ENCODE measurements at places on chromosomes 4 and X.

GRCh38 chrX:362937-363620 lies 23.6 kb downstream of the PPP2R3B start:
- DNase-seq = no peak

- no peak for DNase-seq
These were observed at the start of gene TRIM75 for GRCh38 chr4:165053645-165054044. Gene TRIM75 (plus strand): TSS chr4:165053866. CDS start chr4:165059148, 5,282 bp downstream.

- no peak for DNase-seq
These were observed 45.6 kb downstream of the CCDC149 start for GRCh38 chr4:24867251-24867650.

- no peak for DNase-seq
These were observed 16.0 kb downstream of the RAB40A start for GRCh38 chrX:103503163-103503852.

DNA sequence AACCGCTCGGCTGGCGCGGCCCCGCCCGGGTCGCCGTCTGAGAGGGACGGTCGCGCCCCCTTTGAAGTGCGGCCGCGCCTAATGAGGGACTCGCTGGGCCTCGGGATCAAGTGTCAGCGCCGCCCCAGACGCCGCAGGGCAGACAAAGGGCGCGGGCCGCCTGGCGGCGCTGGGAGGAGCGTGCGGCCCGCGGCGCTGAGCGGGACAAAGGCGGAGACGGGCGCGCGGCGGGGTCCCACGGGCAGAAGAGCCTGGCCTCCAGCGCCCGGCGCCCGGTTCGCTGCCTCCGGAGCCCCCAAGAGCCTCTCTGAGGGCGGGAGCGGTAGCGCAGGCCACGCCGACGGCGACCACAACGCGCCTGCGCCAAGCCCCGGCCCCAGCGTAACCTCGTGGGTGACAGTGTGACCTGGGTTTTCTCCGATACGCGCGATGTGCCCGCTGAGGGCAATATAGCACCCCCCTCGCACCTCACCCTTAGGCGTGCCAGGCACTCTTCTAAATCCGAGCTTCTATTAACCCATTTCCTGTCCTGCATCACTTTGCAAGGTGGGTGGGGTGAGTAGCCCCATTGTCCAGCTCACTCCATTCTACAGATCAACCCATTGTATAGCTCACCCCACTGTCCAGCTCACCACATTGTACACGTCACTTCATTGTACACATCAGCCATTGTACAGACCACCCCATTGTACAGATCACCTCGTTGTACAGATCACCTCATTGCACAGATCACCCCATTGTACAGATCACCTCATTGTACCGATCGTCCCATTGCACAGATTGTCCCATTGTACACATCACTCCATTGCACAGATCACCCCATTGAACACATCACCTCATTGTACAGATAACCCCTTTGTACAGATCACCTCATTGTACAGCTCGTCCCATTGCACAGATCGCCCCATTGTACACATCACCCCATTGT lies 33.7 kb upstream of the STX18 start:
- peak; percentile 47 for DNase-seq

DNA sequence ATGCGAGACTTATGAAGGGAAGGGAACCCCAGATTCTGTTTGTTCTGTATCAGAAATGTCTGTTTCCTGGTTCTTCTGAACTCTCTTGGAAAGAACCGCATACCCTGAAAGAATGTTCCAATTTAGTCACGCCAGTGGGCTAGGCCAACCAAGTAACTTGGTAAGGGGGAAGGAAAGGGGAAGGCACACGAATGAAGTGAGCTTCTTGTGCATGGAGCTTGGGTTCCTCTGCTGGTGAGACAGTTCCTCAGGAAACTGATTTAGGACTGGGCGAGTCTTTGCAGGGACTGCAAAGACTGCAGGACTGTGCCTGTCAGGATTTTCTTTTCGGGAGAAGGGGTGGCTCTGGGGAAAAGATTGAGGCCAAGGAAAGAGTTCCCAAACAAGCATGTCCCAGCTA lies 35.6 kb downstream of the FRMPD3 start:
- no peak for DNase-seq

- no peak for DNase-seq
These were observed 2.5 kb upstream of the PPP2R2C start for GRCh38 chr4:6474705-6475457.

DNA sequence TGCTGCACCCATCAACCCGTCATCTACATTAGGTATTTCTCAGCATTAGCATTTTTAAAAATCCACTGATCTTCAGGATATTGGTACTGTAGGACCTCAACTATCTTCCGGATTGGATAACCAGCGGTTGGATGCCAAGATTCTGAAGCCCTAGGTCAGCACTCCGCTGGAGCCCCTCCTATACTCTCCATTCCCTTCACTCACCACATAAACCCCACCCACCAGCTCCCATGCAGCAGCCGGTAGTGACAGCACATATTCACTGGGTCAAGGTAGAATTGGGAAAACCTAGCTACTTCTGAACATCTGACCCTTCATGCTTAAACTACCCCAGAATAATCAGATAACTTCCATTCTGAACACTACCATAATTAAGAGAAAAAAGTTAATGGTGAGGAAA lies 134.9 kb downstream of the CORIN start:
- no peak for DNase-seq

GRCh38 chr4:5034206-5034605 lies 14.9 kb upstream of the CYTL1 start:
- DNase-seq = no peak

DNA sequence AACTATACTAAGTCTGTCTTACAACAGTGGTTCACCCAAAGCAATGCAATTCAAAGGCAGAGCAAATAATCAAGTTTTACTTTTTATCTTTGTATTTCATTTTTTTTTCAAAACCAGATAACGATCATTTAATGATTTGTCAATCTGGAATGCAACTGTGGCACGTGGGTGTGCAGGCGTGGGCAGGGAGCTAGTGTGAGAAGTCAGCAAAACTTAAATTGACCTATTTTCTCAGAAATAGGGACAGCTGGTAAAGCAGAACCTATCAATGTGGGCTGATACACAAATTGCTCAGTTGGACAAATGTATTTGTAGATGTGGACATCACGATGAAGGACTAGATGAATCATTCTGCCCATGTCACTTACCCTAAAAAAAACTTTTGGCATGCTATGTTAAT lies 105.6 kb downstream of the CBLL2 start:
- DNase-seq = no peak

- no peak for DNase-seq
These were observed 917.0 kb upstream of the LCORL start for GRCh38 chr4:18938343-18939099.

- no peak for DNase-seq
These were observed 25.2 kb upstream of the PRSS48 start for GRCh38 chr4:151251603-151252304.

GRCh38 chr4:40915318-40916217 lies 165.8 kb downstream of the NSUN7 start:
- no peak for DNase-seq

DNA sequence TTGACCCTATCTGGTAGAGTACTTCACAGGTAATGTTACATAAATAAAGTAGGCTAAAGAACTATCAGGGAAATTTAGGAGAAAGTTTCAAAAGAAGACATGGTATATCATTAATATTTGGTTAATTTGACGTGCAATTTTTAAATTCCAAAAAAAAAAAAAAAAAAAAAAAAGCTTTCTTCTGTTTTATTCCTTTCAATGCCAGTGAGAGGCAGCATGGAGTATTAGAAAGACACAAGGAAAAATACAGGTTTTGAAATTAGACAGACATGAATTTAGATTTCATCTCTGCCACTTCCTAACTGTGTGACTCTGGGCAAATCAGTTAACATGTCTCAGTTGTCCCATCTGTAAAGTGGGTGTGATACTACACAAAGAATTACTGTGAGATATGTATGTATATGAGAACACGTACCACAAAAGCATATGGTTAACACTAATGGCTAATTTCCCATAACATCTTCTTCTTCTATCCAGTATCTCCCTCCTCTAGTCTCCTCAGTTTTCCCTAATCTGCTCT lies 132.5 kb downstream of the GPC3 start:
- DNase-seq = no peak

- no peak for DNase-seq
These were observed 185.8 kb downstream of the ANKRD50 start for GRCh38 chr4:124526769-124527168.

GRCh38 chr4:8314691-8315255 lies 45.2 kb downstream of the HTRA3 start:
- DNase-seq = no peak

GRCh38 chr4:188647820-188648370 lies 508.7 kb downstream of the TRIML1 start:
- DNase-seq = no peak

GRCh38 chrX:119643696-119644095 lies 37.5 kb upstream of the NKRF start:
- no peak for DNase-seq

DNA sequence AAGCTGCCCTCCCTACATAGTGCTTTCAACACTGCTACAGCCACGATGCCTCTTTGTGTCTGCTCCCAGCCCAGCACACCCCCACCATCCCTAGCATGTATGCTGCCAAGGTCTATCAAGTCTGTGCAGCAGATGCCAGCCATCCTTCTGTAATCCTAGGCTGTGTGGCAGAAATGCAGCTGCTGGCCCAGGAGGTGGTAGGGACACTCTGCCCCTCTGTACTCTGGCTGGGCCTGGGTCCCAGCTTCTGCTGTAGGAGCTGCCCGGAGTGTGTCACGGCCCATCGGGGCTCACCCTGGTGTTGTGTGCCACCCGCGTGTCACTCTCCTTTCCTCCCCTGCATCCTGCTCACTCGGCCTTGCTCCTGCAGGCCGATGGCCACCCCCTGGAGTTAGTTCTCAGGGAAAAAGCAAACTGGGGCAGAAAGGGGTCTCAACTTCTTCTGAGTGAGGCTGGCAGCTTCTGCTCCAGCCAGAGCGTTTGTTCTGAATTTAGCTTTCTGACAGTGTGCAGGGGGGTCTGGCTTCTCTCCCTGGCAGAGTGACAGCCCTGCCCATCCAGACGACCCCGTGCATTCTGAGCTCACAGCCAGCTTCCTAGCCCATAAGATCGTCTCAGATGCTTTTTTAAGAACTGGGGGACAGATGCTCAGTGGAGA lies 22.7 kb downstream of the PSAPL1 start:
- no peak for DNase-seq

- no peak for DNase-seq
These were observed 92.2 kb upstream of the GPR34 start for GRCh38 chrX:41596596-41596995.

- DNase-seq = no peak
These were observed 121.1 kb upstream of the SLC4A4 start for GRCh38 chr4:71217688-71218087.

DNA sequence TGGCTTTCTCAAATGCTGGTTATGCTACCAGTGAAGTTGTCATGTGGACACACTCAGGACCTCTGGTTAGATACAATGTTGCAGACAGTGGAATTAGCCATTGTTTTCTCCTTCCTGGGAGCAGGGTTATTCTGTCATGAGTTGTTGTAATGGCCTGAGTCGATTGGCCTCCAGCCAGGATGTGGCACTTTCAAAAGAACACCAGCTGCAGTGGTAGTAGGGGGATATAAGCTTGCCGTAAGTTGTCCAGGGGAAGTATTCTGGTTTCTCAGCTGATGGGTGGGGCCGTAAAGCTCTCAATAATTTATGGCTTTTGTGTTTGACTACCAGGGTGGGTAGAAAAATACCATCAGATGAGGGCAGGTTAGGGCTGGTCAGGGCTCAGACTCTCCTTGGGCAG lies 697.5 kb upstream of the GNPDA2 start:
- DNase-seq = no peak

DNA sequence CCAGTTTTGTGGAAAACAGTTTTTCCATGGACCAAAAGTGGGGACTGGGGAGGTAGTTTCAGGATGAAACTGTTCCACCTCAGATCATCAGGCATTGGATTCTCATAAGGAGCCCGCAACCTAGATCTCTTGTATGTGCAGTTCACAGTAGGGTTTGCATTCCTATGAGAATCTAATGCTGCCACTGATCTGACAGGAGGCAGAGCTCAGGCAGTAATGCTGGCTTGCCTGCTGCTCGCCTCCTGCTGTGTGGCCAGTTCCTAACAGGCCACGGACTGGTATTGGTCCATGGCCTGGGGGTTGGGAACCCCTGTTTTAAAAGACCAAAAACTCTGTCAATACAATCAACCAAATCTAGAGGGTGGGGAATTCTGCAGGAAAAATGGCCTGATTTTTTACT lies 100.0 kb upstream of the EOLA2 start:
- DNase-seq = no peak

- no peak for DNase-seq
These were observed 27.4 kb upstream of the IRAK1 start for GRCh38 chrX:154046940-154047610.

DNA sequence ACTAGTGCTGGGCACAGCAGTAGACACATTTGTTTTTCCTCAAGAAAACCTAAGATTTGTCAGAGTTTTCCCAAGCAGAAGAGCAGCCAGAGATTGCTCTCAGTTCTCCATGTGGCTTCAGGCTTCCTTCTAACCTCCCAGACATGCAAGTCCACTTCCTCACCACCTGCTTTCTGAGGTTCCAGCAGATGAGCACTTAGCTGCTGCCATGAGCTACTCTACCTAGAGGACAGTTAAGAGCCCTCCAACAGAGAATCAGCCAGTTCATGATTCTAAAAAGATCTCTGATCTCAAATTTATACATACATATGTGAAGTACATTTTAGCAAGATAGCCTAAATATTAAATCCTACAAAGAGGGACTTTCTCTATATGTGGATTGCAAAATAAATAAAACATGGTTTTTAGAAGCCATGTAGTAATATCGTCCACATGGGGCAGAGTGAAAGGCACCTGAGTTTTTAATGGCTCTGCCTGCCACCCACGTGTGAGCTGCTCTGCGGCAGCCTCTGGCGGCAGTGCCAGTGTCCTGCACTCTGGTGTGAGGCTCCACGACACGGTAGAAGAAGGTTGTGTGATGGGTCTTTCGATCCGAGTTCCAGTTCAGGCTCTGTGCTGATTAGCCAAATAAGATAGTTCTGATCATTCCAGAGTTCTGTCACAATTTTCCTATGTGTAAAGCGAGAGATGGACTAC lies 10.3 kb downstream of the CYP4V2 start:
- DNase-seq = peak; percentile 43

GRCh38 chr4:164606478-164606877 lies 147.5 kb upstream of the SMIM31 start:
- no peak for DNase-seq

GRCh38 chrX:104270212-104270611 lies 15.5 kb upstream of the ESX1 start:
- DNase-seq = no peak

GRCh38 chr4:169492436-169493163 lies 119.8 kb downstream of the NEK1 start:
- no peak for DNase-seq

Measured in activated CD4-positive, alpha-beta T cell treated with anti-CD3 and anti-CD28 coated beads for 1 hour (primary cell).